ENCODE measurements at places on chromosomes 3 and 15.

DNA sequence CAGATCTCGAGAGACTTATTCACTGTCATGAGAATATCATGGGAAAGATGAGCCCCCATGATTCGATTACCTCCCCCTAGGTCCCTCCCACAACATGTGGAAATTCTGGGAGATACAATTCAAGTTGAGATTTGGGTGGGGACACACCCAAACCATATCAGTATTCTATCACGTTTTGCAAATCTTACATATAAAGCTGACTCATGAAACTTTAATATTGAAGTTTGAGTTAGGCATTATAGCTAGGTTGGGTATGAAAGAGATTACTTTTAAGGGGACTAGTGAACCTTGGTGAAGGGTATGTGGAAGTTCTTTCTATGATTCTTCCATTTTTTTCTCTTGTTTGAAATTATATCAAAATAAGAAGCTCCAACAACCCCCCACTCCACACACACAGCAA, 117.7 kb upstream of the RASGRP1 start:
- no peak for DNase-seq

- DNase-seq = peak; percentile 3
Observed at GRCh38 chr3:43872901-43873300, 182.2 kb downstream of the ABHD5 start.

DNA sequence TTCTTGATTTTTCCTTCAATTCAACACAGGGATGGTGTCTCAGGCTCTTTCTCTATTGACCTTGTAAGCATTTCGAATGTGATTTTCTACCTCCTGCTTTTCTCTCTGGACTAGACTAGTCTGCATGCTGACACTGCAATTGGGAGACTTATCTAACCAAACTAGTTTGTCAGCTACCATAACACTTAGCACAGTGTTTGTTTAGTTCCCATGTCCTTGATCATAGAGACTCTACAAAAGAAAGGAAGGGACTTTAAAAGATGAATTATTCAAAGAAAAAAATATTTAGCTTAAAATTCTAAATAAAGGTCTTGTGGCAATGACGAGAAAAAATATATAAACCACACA, 407.0 kb downstream of the ERC2 start:
- no peak for DNase-seq

- no peak for DNase-seq
Observed at GRCh38 chr3:43971486-43971885, 270.2 kb upstream of the TOPAZ1 start.

- peak; percentile 37 for DNase-seq
Observed at GRCh38 chr15:78399091-78399490, 38.9 kb upstream of the IREB2 start.

- peak; percentile 14 for DNase-seq
Observed at GRCh38 chr3:13301286-13301987, 118.7 kb downstream of the NUP210 start.

GRCh38 chr3:100603469-100603868, 5.9 kb upstream of the ADGRG7 start:
- peak; percentile 26 for DNase-seq

DNA sequence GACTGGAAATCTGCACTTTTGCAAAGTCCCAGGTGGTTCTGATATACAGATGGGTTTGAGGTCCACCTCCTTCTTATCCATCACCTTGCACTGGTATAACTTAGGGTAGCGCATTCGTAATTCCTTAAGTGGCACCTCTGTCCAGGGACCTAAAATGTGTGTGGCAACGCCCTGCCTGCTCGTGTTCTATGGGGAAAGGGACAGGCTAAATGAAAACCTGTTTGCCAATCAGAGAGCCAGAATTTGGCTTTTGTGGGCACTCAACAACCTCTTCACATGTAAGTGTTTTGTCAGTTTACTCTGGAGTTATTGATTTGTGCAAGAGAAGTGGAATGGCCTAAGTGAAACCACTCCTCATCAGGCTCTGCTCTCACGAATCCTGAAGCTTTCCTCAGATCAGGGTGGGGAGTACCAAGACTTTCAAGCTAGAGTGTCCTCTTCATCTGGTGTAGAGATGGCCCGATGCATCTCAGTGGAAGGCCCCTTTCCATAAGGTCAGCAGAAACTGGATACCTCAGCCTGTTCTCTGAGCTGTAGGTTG, 138.3 kb downstream of the ALDH1A2 start:
- no peak for DNase-seq

DNA sequence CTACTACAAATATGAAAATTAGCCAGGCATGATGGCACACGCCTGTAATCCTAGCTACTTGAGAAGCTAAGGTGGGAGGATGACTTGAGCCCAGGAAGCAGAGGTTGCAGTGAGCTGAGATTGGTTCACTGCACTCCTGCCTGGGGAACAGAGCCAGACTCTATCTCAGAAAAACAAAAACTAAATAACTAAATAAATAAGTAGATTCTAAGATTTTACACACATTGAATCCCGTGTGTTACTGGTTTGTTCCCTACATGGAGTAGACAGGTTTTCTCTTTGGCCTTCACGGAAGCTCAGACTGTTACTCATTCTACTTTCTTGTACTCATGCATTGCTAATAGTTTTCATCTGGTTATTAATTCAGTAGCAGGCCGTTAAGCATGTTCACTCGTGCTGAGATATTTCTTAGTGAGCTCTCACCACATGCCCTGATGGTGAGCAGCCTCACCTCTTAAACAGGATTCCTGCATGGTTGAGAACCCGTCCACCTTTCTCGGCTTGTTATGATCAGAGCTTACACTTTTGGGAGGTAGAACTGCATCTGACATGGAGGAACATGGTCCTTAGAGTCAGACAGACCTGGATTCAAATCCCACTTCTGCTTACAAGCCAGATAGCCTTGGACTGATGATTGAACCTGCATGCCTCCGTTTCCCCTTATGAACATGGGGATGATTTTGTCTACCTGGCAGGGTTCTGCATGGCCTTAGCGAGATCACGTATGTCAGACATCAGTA, 49.1 kb downstream of the CMTM7 start:
- DNase-seq = no peak

DNA sequence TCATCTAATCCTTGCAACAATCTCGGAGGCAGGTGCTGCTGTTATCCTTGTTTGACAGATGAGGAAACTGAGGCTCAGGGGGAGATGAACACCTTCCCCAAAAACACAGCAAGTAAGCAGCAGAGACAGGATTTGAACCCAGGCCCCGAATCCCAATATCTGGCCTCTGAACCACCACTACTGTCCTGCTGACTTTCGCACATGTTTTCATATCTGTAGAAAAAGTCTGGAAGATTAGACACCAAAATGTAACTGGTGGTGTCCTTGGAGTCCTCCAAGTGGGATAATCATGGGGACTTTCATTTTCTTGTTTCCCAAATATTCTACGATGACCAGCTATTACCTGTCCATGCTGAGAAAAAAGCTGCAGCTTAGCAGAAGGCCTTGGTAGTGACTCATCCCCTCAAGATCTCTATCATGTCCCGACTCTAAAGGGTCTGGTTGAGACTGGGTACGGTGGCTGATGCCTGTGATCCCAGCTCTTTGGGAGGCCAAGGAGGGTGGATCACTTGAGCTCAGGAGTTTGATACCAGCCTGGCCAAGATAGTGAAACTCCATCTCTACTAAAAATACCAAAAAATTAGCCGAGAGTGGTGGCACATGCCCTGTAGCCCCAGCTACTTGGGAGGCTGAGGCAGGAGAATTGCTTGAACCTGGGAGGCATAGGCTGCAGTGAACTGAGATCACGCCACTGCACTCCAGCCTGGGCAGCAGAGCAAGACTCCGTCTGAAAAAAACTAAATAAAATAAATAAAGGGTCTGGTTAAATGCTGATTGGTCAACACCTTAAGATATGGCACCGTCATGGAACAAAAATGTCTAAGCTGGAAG, 8.6 kb downstream of the IRAK2 start:
- DNase-seq = peak; percentile 60

Data from amniotic epithelial cell (primary cell).